ENCODE measurements at places on chromosomes 3 and 15.

DNA sequence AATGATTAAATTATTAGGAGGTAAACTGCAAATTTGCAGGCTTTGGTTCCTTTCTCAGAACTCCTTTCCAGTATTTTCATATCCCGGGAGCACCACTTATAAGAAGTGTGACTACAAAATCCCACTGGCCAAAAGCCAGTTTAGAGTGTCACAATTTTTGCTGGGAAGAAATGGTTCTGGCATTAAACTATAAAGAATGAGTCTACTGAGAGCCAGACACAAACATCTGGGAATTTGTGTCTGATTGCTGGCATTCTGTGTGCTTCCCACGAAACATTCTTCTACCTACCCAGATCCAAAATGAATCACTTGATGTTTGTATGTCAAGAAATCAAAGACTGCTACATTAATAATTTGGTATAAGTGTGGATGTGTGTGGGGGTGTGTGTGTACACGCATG is 82.8 kb downstream of the DUT start:
- peak; percentile 9 for DNase-seq

DNA sequence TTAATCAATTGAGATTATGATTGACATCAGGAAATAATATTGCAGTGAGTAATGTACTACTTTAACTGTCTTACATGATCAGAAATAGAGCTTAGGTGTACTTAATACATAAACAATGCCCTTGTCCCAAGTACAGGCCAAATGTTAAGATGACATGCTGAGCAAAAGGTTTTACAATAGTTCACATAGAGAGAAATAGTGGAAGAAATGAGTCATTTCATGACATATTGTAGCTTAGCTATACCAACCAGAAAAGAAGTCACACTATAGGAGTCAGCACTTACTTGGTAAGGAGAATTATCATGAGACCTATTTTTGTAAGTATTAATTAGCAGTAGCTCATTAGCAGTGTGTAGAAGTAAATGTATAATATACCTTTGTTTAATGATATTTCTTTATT is 96.4 kb upstream of the NANOGP8 start:
- peak; percentile 52 for DNase-seq

DNA sequence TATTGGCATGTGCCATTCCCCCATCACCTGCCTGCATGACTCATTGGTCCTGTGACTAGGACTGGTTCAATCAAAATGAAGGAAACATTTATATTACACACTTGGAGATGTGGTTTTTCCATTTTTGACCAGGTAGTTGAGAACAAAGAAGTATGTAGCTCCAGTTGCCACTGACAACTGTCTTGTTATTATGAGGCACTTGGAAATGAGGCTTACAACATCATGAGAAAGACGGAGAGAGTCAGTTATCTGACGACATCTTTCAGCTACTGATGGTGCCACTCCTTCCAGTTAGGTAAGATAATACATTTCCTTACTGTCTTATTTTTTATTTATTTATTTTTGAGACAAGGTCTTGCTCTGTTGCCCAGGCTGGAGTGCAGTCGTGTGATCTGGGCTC is 21.8 kb upstream of the PROK2 start:
- no peak for DNase-seq

GRCh38 chr15:39479911-39480310 is 101.0 kb upstream of the THBS1 start:
- DNase-seq = peak; percentile 62

GRCh38 chr15:77747175-77748077 is 114.7 kb upstream of the LINGO1 start:
- DNase-seq = no peak

- DNase-seq = peak; percentile 42
Measured at GRCh38 chr15:38193496-38193895, 59.1 kb upstream of the SPRED1 start.

- peak; percentile 42 for DNase-seq
Measured at GRCh38 chr3:129441782-129442181, 1.8 kb downstream of the IFT122 start.

DNA sequence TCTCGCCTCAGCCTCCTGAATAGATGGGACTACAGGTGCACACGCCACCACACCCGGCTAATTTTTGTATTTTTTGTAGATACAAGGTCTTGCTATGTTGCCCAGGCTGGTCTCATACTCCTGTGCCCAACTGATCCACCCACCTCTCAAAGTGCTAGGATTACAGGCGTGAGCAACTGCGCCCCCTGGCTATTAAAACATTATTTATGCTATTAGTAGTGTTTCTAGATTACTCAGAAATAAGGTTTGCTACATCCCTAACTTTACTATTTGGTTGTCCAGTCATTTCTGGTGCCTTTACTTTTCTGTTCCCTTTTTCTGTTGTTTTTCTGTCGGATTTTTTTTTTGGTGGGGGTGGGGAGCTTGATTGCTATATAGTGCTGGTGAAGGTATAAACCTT is 393.6 kb upstream of the TPM1 start:
- DNase-seq = peak; percentile 43

- peak; percentile 18 for DNase-seq
Measured at GRCh38 chr3:114310695-114311094, 16.9 kb downstream of the TIGIT start.

DNA sequence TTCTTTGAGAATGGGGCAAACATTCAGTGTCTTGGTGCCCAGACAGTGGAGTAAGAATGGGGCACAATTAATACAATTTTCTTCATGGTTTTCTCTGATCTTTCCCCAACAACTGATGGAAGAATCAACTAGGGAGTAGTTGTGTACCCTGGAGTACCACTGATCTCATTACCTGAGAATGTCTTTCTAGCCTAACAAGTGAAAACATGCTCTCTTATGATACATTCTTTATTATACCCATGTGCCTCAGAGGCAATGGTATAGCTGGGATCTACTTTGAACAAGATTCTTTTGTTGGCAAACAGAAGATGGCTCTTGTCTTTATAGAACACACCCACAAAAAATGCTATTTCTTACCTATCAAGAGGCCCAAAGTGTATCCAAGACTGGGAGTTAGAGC is 250.6 kb upstream of the CMC1 start:
- DNase-seq = no peak

DNA sequence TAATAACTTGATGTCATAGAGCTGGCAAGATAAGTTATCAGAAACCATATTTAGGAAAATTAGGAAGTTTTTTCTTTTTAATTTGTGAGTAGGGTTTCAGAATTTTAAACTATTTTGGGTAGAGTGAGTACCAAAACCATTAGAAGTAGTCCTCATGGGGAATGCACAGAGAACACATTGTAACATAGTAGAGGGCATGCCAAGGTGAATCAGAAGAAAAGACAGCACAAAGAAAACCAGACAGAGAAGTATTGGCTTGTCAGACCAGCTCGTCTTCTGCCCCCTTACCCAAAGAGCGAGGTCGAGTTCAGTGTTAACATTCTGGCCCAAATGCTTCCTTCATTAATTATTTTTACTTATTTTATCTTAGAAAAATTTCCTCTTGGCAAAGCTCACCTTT is 121.3 kb upstream of the SAMMSON start:
- no peak for DNase-seq

- no peak for DNase-seq
Measured at GRCh38 chr3:175059788-175060187, 200.7 kb downstream of the NAALADL2 start.

GRCh38 chr15:63212050-63213004 is 22.9 kb downstream of the RAB8B start:
- peak; percentile 76 for DNase-seq

DNA sequence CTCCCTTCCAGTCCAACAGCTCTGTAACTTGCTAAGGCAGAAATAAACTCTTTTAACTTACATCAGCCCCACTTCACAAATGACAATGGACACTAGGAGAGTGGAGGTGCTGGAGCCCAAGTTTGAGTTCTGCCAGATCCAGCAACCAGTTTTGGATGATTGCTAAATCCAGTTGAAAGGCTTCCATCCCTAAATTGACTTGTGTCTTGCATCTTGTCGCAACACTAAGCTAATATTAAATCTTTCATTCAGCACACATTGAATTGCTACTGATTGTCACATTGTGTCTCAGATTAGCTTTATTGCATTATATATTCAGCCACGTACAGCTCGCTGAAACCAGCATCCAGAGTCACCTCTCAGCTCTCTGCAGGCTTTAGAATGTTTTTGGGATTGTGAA is 41.7 kb upstream of the LIPC start:
- DNase-seq = no peak

DNA sequence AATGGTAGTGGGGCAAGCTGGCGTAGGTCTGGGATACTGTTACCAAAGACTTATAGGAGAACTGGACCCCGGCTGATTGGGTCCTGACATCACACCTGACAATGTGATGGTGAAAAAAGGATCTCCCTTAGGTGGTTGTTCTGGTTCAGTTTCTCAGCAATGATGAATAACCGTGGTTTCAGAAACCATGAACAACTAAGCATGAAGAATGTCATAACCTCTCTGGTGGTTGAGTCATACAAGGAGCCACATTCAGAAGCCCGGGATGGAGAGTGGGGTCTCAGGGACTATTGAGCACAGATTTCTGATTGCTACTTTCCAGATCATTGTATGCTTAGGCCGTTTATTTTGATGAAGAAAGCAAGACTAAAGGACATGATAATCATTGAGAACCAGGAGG is 17.4 kb downstream of the GPR160 start:
- peak; percentile 70 for DNase-seq

GRCh38 chr15:90286678-90287077 is 21.2 kb downstream of the NGRN start:
- DNase-seq = peak; percentile 58

DNA sequence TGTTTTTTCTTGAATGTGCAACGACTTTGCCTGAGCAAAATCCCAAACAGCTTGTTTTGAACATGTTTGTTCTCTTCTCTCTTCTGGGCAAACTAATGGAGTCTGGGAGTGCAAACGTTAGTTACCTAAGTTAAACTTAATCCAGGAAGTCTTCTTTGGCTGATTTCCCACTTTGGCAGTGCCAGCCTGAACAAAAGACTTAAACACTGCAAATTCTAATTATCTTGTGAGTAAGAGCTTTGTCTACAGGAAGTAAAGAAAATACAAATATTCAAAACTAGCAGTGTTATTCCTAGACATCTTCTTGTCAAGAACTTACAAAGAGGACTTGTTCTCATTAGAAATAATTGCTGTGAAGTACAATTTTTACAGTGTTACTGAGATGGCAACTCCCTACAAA is 16.7 kb upstream of the DENND6A start:
- DNase-seq = no peak

GRCh38 chr15:31382713-31383045 is 56.0 kb downstream of the KLF13 start:
- DNase-seq = no peak

- no peak for DNase-seq
Measured at GRCh38 chr3:7576071-7576470, 715.2 kb downstream of the GRM7 start.

GRCh38 chr15:67085237-67085817 is 19.9 kb downstream of the SMAD3 start:
- peak; percentile 57 for DNase-seq

- DNase-seq = no peak
Measured at GRCh38 chr3:128320551-128321340, 145.9 kb downstream of the DNAJB8 start.

GRCh38 chr3:184887574-184887973 is 75.6 kb downstream of the VPS8 start:
- DNase-seq = no peak

DNA sequence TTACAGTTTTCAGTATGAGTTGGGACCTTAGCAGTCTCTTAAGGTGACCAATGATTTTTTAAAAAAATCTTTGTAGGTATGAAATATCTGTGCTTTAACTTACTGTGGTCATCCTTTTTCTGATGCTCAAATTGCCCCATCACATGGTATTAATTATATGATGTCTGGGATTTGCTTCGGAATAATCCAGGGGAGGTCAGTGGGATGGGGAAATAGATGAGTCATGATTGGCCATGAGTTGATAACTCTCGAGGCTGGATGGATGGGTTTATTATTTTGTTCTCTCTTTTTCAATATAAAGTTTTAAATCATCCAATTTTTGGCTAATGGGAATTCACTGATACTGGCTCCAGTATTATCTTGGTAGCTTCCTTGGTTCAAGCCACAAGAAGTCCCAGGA is 370.3 kb upstream of the TPM1 start:
- peak; percentile 22 for DNase-seq

DNA sequence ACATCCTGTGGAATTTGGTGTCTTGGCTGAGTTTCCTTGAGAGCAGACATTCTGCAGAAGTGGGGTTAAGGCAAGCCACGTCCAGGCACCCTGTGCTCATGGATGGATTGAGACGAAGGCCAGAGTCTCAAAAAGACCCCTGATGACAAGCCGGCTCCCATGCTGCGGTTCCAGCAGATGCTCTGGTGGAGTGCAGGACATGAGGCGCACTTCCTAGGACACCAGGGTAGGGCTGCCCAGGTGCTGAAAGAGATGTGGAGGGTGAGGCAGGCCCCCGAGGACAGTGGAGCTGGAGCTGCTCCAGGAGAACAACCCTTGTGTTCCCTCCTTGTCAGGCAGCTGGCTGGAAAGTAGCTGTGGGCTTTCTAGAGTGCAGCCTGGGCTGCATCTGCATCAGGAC is 81.0 kb downstream of the ASB7 start:
- no peak for DNase-seq

DNA sequence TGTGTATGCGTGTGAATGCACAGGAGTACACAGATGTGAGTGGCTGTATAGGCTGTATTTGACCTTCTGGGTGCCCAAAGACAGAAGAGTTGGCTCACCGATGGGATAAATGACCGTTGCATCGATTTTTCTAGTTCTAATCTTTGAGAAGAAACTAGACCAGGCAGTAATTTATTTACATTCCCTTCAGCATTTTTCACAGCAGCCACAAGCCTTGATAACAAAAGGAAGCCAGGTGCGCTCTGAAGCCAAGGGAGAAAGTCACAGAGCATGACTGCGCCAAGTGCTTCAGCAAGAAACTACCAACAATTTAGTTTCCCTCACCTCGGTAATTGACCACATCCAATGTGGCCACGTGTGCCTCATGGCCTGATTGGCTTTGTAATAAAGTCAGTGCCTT is 5.9 kb upstream of the FAM3D start:
- no peak for DNase-seq

GRCh38 chr3:124834723-124835718 is 52.1 kb downstream of the ITGB5 start:
- peak; percentile 78 for DNase-seq

DNA sequence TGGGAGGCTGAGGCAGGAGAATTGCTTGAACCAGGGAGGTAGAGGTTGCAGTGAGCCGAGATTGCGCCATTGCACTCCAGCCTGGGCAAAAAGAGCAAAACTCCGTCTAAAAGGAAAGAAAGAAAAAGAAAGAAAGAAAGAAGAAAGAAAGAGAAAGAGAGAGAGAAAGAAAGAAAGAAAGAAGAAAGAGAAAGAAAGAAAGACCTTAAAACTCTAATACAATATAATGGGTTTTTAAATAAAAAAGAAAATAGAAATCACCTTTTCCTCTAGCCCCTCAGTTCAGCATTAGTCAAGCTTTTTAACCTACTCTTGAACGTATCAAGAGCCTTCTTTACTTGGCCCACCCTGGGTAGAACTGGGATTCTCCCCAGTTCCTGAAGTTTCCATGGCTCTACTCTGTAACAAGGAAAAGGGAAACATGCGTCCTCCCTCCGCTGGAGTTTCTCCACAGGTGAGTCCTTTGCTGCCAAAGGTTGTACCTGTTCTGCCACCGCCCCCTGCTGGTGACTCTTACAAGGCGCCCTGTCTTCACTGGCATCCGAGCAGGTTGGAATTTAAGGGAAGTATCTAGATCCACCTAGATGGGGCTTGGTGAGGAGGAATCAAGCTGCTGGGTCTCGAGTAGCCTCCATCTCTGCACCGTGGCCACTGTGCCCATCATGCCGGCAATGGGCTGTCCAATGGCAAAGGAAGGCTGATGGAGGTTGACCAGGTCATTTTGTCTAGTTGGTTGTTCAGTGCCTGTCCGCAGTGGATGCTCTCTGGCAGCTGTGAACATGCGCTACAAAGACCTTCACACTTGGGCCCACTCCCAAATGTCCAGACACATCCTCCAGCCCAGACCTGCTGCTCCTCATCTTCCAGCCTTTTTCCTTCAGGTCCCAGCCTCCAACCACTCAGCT is 20.6 kb upstream of the EPHB3 start:
- peak; percentile 55 for DNase-seq
